Activated effector memory CD4-positive, alpha-beta T cell treated with anti-CD3 and anti-CD28 coated beads, Interleukin-2, amount 50 U/mL, for 16 hours (primary cell): ENCODE measurements at places on chromosomes 11 and 22.
A peak's percentile ranks its signal among the peaks of the same experiment; 100 is the strongest.

DNA sequence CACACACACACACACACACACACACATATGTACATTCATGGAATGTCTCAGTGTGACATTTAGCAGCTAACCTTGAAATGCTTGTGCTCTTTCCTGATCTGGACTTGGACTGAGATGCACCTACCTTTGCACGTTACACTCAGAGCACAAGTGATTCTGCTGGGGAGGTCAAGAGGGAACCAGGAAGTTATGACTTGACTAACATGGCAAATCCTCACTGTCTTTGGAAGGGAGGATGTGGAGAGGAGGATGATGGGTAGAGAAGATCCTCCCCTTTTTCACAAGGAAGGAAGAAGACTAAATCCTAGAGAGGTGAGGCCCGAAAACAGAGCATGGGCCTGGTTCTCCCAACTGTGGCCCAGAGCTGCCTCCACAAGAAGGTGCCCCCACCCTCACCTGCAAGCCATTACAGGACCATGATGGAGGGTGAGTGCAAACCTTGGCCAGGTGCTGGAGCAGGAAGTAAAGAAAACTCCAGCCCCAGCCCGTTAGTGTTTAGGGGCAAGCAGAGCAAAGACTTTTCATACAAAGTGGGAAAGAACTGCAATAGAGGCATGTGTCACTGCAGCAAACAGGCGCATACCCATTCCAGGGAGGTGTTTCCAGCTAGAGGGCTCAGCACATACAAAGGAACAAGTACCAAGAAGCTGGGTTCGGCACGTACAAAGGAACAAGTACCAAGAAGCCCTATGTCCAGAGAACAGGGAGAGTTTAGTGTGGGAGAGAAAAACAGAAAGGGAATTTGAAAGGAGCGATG, 26.4 kb downstream of the SCN4B start:
- DNase-seq: no peak

DNA sequence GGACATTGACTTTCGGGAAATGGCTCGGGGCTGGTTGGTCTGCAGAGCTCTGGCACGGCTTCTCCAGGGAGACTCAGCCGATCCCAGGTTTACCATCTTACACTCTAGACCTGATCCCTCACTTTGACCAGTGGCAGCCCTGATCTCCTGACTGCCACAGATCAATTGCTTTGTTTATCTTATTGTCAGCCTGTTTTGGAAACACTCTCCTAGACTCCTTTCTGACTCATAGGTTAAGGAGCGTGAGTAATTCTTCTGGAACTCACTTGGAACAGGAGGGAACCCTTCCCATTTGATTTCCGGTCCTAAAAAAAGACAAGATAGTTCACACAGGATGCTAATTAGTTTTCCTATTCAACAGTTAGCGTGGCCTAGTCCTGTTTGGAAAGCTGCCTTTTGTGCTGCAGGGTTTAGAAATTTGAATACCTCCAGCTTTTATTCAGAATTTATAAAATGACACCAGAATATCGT, 16.0 kb upstream of the BMAL1 start:
- DNase-seq: no peak

DNA sequence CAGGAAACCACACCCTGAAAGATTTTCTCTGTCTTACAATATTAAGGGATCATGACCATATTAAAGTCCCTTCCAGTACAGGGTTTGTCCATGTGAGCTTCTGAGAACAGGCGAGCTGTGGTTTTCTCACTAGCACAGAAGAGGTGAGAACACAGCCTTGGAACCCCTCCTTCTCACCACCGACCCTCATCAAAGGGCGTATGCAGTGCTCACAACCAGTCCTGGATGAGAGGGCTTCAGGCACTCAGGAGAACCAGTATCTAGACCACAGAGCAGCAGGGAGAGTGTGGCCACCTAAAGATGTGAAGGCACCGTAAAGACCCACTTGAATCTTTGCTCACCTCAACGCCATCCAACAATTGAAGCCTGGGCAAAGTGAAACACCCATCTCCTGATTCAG, 397.0 kb downstream of the ETS1 start:
- no peak for DNase-seq

DNA sequence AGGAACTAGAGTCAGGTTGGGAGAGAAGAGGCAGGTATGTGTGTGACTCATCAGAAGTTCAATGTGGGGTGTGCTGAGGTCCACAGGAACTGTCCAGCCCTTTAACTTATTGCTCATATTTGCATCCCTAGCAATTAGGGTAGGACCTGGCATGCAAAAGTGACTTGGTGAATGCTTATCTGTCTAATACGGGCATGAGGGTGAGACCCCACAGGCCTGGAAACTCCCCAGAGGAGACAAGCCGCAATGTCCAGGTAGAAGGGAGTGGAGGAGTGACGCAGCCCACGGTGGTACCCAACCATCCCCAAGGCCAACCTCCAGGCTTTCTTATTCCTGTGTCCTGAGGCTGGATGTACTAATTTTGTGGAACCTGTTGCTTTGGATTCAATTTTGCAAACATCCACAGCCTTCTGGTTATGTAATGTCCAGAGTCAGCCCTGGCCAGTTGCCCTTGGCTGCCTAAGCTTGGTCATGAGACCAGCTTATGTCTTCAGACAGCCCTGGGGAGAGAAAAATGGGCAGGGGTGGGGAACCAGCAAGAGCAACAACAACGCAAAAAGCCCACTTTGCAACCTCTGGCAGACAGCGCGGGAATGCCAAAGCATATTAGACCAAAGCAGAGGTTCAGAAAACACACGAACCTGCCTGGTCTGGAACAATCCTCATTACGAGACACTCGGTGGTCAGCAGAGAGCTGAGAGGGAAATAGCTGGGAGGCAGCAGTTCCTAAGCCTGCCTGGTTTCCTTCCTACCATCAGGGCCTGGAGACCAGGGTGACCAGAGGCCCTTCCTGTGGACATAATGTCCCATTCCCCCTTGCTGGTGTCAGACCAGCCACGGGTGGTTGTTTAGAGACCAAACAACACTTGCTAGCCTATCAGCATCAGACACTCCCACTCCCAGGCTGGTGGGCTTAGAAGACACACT, 49.3 kb downstream of the TIMP3 start:
- no peak for DNase-seq

GRCh38 chr11:88174709-88175568, at the start of gene RAB38:
Gene RAB38 (minus strand): TSS chr11:88175443. CDS start chr11:88175384, 59 bp downstream.
- DNase-seq: peak; percentile 66

DNA sequence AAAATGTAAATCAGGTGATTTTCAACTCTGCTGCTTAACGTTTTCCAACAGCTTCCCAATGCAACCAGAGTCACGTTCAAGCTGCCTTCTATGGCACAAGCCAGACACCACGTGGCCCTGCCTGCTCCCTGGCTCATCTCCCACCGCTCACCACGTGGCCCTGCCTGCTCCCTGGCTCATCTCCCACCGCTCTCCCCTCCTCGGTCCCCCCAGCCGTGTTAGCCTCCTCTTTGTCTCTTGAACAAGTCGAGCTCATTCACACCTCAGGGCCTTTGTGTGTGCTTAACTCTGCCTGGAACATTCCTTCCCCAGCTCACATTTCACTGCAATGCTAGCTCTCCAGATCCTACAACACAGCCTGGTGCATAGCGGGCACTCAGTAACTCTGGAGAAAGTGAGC, 307.6 kb downstream of the CTTN start:
- no peak for DNase-seq

DNA sequence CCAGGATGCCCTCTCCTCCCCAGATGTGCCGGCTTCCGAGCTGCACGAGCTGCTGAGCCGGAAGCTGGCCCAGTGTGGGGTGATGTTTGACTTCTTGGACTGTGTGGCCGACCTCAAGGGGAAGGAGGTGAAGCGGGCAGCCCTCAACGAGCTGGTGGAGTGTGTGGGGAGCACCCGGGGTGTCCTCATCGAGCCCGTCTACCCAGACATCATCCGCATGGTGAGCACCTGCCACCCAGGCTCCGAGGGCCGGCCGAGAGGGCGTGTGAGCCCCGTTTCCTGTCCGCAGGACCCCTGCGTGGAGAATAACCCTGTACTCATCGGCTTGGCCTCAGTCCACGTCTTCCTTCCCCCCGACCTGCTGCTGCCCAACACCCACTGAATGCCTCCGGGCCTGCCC, 2.2 kb downstream of the PPP2R5B start:
- no peak for DNase-seq

- no peak for DNase-seq
These were observed 76.4 kb downstream of the MPPED1 start for GRCh38 chr22:43488031-43488866.

DNA sequence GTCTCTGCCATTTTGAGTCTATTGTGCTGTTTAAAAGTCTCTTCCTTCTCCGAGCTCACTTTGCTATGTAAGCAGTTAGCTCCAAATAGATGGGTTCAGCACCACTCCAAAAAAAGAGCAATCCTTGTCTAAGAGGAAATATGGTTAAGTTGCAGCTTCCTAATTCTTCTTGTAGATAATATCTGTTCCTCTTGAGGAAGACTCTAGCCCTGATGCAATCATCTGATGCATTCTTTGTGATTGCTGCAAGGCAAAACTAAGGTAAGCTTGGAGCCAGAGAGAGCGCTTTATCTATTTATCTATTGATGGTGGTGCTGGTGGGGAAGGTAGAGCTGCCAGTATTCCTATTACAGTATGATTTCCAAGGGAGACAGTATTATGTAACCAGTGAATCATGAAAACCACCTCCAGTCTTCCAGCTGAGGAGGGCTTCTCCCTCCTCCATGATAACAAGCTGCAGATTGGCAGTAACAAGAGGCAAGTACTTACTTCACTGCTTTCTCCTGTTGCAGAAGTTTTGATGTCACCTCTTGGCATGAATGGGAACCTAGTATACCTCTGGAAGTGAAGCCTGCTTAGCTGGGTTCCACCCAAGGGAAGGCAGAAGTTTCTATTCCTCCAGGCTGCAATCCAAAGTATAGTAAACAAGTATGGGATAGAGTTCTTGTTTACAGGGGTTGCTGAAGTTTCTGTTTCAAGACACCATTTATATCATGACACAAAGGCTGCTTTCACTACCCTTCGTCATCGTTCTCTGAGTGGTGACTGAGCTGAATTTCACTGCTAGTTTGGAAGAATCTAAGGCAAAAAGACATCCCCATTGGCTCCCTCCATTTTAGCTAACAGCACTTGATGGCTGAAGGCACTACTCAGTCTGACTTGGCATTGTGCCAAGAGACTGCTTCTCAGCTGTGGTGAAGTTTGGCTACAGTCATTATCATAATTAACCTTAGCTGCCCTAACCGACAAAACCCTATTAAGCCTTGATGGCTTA, 49.7 kb downstream of the FDX1 start:
- no peak for DNase-seq

DNA sequence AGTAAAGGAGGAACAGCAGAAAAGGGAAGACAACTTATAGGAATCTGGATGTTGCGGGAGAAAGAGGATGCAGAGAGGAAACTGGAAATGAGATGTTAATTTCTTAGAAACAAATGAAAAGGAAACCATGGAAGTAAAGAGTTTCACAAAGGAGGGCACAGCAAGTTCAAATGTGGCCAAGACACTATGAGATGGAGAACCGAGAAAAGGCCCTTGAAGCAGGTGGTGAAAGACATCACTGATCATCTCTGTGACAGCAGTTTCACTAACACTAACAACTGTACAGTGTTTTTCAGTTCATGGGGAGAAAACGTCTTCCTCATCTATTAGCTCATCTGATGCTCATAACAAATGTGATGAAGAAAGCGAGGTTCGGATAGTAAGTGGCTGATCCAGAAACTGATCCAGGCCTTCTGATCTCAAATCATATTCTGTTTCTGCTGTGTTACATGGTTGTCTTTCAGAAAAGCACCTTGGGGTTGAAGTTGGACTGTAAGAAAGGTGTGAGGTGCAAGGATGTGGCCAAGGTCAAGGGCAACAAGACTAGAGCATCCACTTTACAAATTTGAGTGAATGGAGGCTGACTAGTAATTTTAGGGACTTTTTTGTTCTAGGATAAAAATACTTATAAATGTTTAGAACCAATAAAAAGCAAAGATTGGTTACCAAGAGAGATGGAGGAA, 492.1 kb upstream of the CADM1 start:
- no peak for DNase-seq

DNA sequence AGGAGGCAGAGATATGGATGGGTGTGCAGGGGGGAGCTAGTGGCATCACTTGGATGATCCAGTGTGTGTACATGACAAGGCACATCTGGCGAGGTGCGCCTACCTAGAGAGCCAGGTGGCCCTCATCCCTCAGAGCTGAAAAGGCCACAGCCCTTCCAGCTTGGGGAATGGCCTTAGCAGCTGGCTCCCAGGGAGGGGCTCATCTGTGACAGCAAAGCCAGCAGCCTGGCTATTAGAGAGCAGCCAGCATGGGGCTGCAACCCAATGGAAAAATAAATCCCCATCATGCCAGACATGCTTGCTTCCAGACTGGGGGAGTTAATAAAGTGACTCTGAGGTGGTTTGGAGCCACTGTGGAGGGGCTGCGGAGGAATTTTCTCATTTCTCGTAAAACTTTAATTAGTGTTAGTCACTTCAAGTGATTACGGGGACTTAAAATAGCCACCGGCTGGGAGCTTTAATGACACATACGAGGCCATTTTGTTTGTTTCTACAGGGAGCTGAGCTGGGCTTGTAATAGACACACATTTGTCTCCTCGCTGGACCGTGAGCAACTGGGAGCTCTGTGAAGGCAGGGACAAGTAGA, 111.2 kb upstream of the ALX4 start:
- DNase-seq: no peak

- DNase-seq: no peak
These were observed 40.5 kb upstream of the CLTCL1 start for GRCh38 chr22:19331975-19332374.

GRCh38 chr11:11044137-11044855, 186.4 kb upstream of the ZBED5 start:
- DNase-seq: no peak

- no peak for DNase-seq
These were observed 7.3 kb upstream of the GRK3 start for GRCh38 chr22:25557218-25557617.

GRCh38 chr11:27497284-27497866, 9.2 kb downstream of the LIN7C start:
- no peak for DNase-seq

- no peak for DNase-seq
These were observed 5.1 kb downstream of the PHRF1 start for GRCh38 chr11:581342-581741.

GRCh38 chr22:32785321-32786026, 16.0 kb upstream of the TIMP3 start:
- DNase-seq: no peak

GRCh38 chr11:124746621-124747243, 5.3 kb downstream of the VSIG2 start:
- peak; percentile 90 for DNase-seq
